CD4-positive, alpha-beta T cell treated with Interleukin-15 for 1 hour (primary cell): ENCODE measurements at places on chromosomes 7 and 10.

GRCh38 chr7:70570961-70571360 lies 561.0 kb upstream of the GALNT17 start:
- no peak for DNase-seq

DNA sequence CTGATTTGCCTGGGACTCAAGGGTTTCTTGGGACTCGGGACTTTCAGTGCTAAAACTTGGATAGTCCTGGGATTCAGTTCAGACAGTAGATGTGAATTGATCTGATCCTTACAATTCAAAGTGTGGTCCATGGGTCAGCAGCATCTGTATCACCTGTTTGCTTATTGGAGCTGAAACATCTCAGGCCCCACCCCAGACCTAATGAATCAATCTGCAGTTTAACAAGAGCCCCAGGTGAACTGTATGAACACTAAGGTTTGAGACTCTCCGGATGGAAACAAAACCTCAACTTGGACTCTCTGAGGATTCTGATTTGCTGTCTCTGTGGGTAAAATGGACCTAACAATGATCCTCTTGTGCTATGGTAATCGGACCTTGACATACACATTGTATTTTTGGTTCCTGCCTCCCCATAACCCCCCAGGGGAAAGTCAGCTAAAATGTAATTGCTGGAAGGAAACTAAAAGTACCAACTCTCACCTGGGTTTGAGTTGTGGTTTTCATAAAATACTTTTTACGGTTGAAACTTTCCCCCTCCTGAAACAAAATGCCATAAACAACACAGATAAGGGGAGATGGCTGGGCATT lies 11.7 kb downstream of the CYP26A1 start:
- no peak for DNase-seq

DNA sequence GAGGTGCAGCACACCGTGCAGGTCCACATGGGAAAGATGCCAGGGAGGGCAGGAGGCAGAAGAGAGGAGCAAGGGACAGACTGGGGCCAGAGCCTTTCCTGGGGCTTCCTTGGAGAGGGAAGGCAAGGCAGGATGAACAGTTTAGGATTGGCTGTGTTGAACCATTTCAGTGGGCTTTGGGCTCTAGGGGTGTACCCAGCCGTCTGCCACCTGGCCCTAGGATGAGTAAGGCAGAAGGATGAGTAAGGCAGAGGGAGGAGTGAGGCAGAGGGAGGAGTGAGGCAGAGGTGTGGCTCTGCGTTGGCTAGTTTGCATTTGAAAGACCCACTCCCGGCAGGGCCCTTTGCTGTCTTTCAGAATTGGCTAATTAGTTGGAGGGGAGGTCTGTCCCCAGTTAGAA lies 31.5 kb upstream of the PRF1 start:
- DNase-seq = no peak

GRCh38 chr7:28435152-28435551 lies 22.8 kb downstream of the CREB5 start:
- DNase-seq = no peak

GRCh38 chr10:26156019-26156418 lies 60.6 kb upstream of the GAD2 start:
- no peak for DNase-seq

- no peak for DNase-seq
Observed at GRCh38 chr10:92238054-92238585, 52.8 kb downstream of the CPEB3 start.

DNA sequence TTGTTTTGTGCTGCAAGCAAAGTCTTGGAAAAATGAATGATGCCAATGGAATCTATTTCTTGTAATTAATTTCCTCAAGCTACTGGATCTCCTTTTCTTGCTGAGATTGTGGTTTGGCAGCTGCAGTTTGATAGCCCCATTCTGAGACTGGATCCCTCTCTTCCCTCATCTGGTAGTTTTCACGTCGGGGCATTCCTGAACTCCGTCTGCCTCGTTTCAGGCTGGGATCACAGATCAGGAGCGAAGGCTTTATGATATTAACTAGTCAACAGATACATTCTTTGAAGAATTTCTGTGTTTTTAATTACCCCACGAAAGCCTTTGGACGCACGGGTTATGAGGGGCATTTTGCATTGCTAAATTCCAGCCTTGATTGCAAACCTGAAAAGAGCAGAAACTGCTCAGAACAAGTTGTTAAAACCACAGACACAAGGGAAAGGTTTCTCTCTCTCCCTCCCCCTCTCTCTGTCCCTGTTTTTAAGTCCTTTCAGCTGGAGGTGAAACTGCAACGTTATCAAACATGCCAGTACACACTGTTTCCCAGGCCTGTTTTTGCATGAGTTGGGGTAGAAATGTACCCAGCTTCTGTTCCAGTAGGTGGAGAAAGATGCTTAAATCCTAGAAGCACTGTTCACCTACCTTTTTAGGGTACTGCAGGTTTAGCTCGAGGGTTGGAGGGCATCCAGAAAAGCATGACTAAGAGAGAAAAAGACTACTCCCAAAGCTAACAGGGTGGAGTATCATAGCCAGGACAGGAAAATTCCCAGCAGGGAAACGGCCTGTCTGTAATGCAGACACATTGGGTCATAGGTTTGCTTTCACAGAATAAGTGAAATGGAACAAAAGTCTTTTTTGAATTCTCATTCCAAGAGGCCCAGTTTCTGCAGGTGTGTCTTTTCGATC lies 124.3 kb downstream of the CUX1 start:
- no peak for DNase-seq

DNA sequence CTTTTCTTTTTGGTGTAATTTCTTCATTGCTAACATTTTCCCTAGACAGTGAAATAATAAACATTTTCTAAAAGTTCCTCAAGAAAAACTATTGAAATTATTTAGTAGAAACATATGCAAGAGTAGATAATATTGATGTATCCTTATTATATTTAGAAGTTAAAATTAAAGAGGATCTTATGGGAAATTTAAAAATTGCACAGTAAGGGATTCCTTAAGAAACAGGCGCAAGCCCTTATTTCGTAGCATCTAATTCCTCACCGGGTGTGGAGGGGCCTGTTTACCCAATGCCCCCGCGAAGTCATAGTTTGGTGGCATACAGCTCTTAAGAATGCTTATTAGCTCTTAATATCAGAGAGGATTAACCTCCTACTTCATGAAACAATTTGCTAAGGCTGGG lies 467.1 kb downstream of the DNAJB6 start:
- no peak for DNase-seq

DNA sequence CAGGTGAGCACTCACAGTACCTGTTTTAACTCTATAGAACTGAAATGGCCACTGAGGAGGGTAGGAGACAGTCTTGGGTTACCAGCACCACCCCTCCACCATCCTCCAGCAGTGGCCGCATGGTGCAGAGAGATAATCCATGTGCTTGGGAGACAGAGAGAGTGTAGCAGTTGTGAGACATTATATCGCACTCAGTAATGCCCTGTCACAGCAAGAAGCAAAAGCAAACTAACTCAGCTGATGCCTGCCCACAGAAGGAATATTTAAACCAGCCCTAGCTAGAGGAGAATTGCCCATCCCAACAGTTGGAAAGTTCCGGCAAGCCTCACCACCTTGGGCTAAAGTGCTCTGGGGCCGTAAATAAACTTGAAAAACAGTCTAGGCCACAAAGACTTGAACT lies 58.8 kb upstream of the HBP1 start:
- no peak for DNase-seq

DNA sequence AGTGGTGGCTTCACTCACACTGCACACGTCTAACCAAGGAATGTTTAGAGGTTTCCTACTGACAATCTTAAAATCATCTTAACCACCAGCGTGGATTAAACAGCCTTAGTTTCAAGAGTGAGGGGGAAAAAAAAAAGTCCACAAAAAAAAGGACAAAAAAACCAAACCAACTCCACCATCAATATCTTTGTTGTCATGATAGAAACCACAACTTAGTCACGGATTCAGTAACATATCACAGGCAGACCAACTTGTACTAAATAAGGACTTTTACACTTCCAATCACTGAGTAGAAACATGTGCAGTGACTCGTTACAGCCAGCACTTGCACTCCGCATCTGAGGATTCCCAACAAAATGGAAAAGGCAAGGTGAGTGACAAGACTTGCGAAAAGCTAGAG lies 46.5 kb downstream of the FAM171A1 start:
- no peak for DNase-seq

DNA sequence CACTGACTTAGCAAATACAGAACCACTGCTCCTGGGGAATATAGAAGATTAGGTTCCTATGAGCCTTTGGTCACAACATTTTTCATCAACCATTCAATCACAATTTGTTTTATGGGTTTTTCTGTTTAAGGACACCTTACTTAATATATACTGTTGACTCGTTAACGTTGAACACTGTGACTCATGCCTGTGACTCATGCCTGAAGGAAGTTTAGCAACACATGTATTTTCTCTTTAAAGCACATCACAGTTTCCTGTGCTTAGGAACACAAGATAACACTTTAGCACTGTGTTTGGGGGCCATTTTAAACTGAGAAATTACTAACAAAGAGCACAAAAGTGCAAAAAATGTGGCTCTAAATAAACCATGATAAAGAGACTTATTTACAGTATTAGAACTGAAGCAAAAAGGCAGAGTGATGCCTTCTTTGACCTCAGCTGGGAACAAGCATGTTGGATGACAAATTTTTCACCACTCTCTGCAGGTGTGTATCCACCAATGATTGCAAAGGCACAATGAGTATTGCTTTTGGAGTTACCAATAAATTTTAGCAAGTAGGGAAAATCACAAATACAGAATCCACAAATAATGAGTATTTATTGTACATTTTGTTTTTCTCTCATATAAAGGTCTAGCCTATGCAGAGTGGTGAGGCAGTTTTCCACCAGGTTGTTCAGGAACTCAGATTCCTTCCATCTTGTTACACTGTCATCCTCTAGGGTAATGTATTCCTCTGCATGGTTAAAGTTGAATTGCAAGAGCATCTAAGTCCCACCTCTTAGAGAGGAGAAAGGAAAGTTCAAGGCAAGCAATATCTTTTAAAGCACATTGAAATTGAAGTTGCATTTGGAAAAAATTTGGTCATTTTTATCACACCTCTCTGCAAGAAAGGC lies 7.3 kb downstream of the FGFBP3 start:
- peak; percentile 61 for DNase-seq

GRCh38 chr7:628402-628763 lies 98.1 kb upstream of the DNAAF5 start:
- DNase-seq = no peak

DNA sequence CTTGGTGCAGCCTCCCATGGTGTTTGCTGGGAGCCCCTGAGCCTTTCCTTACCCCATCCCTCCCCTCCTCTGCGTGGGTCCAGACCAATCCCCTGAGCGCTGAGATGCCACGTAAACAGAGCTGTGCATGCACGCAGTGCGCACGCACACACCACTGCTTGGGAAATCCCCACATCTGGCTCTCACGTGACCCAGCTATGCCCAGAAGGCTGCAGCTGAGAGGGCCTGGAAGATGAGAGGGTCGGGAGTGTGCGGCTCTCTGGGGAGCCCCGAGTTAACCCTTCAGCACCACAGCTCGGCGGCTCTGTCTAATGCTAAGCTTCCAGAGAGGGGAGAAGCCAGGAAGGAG lies 177.2 kb downstream of the SH3PXD2A start:
- peak; percentile 93 for DNase-seq

DNA sequence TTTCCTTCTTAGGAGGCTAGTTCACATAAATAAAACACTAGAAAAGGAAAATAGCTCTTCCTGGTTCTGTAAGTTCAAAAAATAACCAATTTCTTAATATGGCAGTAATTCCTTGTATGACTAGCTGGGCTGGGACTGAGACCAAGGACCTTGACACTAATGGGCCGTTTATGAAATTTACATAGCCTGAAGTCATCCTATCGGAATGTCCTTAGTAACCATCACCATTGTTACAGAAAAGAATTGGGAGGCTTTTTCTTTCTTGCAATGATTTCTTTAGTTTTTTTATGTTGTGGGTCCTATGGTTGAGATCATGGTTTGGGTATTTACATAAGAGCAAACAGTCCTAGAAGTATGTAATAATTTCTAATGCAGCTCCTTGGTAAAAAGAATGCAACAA lies 87.1 kb upstream of the HDAC9 start:
- DNase-seq = no peak

DNA sequence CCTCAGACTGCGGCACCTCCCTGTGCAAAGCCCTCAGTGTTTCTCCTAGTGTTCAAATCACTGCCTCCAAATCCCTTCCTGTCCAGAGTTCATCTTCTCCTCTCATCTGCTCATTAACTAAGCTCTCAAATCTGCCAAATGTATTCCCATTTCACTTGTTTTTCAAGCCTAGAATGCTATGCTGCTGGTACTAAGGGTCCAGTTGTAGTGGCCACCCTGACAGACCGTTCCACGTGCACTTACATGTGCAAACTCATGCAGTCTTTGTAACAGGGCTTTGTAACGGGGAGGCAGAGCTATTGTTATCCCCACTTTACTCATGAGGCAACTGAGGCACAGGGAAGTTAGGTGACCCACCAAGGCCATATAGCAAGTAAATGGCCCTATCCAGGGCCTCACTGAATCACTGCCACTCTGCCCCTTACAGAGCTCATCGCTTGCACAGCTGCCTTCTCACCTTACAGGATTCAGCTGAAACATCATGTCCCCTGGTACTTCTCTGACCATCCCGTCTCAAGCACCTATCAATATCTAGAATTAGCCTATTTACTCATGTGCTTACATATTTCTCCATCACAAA lies 153.0 kb upstream of the PDE1C start:
- no peak for DNase-seq
